PC-3 (cell line): ENCODE measurements at places on chromosomes 12 and 14.

- DNase-seq = peak; percentile 56
Measured at GRCh38 chr12:48882315-48882687, 16.6 kb upstream of the RND1 start.

- no peak for DNase-seq
Measured at GRCh38 chr14:52397844-52398243, 83.7 kb downstream of the PTGER2 start.

GRCh38 chr14:54335569-54336155, 61.1 kb upstream of the CDKN3 start:
- peak; percentile 87 for DNase-seq

GRCh38 chr14:82854901-82855300, 1321.2 kb upstream of the SEL1L start:
- DNase-seq = no peak

GRCh38 chr14:104284636-104285507, 146.5 kb downstream of the KIF26A start:
- no peak for DNase-seq

GRCh38 chr14:55671641-55672040, 91.6 kb downstream of the KTN1 start:
- DNase-seq = no peak

GRCh38 chr14:62546862-62547474, 498.3 kb downstream of the KCNH5 start:
- no peak for DNase-seq

DNA sequence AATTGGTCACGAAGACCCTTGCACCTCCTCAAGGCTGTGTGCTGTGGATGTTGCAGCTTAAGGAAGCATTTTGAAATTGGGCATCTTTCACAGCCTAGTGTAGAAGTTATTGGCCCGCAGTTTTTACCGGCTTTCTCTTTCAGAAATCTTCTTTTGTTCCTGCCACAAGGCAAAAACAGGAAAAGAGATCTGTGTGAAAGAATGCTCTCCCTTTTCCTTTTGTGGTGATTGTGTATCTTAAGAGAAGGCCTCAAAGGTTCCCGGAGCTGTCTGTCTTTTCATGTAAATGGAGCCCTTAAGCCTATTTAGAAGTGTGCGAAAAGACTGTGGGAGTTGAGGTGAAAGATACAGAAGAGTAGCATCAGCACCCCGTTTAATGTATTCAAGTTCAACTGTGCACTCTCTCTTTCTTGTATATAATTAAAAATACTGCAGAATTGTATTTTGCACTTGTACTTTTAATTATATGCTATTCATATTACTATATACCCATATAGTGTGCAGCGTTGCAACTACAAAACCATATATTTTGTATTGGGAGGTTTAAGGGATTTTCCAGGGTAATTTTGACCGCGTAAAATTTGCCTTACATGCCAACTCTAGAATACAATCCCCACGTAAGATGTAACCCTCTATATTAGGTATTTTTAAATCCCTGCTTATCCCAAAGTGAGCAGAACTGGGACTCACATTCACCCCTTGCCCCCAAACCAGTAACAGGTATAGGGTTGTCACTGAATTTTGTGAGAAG, 441.7 kb downstream of the RAD51B start:
- DNase-seq = no peak

- peak; percentile 35 for DNase-seq
Measured at GRCh38 chr12:52250048-52250990, 17.3 kb downstream of the KRT7 start.

GRCh38 chr12:76701690-76702089, 62.2 kb upstream of the ZDHHC17 start:
- DNase-seq = no peak

DNA sequence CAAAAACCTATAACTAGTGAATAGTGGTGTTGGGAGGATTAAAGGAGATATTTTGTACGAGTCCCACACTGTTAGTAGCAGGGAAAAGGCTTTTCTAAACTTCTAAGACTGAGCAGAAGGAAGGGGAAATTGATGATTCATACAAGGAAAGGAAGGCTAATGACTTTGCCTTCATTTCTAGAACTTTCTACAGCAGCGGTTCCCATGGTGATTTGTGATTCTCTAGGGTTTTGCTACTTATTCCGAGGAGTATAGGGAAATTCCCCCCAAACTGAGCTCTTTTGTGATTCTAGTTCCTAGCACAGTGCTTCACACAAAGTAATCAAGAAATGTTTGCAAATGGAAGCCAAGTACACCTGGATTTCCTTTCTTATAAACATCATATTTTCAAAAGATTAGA, 23.8 kb upstream of the PWP1 start:
- DNase-seq = no peak

- DNase-seq = no peak
Measured at GRCh38 chr14:99212646-99213045, 59.4 kb downstream of the BCL11B start.

DNA sequence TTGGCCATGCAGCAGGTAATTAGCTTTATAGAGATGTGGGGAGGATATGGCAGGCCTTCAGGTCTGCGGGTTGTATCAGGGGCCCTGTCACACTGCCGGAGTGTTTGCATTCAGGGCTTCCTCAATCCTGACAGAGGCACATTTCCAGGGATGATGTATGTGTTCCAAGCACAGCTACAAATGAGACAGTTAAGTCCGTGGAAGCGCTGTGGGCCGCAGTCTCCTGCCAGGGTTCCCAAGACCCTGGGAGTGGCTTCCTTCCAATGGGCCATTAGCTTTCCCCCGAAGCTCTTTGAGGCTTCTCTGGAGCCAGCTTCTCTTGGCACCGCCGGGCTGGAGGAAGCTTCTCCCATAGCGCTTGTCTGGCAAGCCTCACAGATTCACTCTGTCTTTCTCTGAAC, 1524.7 kb upstream of the TMEM132C start:
- DNase-seq = no peak

GRCh38 chr12:91846466-91847055, 299.1 kb downstream of the BTG1 start:
- DNase-seq = no peak

DNA sequence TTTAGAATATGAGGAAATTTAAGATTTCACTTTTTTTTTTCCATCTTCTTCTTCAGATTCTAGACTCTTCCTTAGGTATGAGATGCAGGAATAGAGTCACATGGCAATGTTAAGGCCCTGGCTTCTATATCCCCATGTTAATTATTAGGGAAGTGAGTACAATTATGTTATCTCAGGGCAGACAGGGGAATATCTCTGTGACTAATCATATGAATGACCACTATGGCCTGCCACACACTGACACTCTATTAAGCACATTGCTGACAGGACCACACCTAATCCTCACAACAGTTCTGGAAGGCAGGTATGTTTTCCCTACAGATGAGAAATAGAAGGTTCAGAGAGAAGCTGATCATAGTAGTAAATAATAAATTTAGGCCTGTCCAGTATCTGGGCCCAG, 69.4 kb upstream of the PTPRQ start:
- no peak for DNase-seq

- no peak for DNase-seq
Measured at GRCh38 chr12:81300454-81300853, 222.6 kb downstream of the ACSS3 start.

DNA sequence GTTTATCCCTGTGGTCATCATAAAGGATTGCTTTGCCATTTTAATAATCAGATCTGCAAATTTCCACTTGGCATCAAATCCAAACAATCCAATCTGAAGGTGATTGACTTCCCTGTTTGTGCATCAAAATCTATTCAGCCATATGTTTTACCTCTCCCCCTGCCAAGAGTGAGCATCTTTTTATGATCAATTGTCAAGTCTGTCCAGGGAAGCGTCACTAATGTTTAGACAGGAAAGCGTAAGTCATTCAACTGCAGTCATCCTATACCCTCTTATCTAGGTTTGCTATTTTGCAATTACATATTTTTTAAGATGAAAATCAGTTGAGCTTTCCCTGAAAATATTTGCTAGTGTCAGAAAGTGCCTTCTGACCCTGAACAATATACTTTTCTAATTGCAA, 1224.1 kb upstream of the SEL1L start:
- DNase-seq = no peak

DNA sequence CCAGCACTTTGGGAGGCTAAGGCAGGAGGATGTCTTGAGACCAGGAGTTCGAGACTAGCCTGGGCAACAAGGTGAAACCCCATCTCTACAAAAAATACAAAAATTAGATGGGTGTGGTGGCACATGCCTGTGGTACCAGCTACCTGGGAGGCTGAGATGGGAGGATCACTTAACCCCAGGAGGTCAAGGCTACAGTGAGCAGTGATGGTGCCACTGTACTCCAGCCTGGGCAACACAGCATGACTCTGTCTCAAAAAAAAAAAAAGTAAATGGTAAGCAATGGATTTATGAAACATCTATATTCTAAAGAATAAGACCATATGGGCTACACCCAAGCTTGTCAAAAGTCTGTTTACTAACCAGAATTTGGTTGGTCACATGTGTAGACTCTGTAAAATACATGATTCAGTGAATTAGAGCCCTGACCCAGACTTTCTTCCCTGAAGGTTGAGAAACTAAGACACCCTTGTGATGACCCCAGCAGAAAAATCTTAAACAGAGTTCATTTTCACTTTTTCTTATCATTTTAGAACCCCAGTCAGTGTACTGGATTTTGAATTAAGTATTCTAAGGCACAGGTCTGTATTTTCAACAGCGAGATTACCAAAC, 12.1 kb downstream of the FGD6 start:
- no peak for DNase-seq

GRCh38 chr14:25431211-25432076, 381.5 kb upstream of the STXBP6 start:
- peak; percentile 23 for DNase-seq

DNA sequence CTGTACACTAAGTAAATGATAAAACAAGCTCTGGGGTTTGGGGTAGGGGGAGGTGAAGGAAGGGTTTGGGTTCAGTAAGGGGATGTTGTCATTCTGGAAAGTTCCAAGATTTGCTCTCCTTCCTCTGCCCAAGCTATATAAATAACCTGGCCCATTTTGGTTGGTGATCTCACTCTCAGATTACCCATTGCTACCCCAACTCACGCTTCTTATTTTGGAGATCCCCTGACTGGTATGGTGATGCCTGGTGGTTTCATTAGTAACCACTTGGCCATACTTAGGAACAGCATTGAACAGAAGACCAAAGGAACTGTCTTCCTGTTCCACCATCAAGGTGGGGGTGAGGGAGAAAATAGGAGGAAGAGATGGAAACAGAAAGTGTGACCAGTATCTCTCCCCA, 259.6 kb upstream of the TBX3 start:
- DNase-seq = no peak

DNA sequence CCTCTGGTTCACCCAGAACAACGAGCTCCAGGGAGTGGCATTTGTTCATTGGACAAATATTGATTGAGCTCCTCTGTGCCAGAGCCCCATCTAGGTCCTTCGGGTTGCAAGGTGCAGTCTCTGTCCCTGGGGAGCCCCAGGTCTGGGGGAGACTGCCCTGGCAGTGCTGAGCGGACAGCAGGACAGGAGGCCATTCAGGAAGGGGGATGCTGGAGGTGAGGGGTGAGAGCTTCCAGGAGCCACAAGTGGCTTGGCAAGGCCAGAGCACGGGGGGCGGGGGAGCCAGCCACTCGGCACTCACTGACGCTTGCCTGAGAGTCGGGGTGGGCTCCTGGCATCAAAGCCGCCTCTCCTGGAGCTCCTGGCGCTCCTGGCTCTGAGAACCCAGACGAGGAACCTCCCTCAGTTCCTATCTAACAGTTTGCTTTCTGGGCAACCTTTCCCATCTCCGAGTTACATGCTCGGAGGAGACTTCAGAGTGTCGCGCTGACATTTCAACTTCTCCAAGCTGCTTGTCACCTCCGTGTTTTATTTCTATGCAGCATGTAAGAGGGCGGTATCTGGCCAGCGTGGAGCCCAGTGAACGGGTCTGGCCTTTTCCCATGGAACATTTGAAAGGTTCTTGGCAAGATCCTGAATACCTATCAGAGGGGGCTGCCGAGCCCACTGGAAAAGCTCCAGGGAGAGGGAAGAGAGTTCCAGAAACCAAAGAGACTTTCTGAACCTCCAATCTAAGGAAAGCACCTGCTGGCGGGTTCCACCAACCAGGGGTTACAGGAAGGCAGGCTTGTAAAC, 62.0 kb upstream of the BCL11B start:
- DNase-seq = no peak

- DNase-seq = no peak
Measured at GRCh38 chr12:15933751-15934150, 22.6 kb downstream of the DERA start.

DNA sequence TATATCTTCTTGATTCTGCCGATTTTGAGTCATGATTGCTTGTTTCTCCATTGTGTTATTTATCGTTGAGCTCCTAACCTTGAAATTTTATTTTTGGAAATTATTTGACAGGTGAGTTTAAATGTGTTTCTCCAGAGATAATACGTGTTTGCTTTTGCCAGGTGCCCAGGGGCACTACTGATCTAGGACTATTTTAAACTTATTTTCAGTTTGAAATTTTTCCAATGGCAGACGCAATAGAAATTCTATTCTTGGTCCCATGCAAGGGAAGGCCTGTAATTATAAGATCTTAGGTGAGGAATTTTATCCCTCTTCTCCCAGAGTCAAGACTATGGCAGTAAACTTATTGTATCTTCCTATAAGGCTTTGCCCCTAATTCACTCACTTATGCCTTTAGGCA, 252.8 kb downstream of the AEBP2 start:
- no peak for DNase-seq

- DNase-seq = no peak
Measured at GRCh38 chr12:101257357-101257756, 22.5 kb upstream of the UTP20 start.

DNA sequence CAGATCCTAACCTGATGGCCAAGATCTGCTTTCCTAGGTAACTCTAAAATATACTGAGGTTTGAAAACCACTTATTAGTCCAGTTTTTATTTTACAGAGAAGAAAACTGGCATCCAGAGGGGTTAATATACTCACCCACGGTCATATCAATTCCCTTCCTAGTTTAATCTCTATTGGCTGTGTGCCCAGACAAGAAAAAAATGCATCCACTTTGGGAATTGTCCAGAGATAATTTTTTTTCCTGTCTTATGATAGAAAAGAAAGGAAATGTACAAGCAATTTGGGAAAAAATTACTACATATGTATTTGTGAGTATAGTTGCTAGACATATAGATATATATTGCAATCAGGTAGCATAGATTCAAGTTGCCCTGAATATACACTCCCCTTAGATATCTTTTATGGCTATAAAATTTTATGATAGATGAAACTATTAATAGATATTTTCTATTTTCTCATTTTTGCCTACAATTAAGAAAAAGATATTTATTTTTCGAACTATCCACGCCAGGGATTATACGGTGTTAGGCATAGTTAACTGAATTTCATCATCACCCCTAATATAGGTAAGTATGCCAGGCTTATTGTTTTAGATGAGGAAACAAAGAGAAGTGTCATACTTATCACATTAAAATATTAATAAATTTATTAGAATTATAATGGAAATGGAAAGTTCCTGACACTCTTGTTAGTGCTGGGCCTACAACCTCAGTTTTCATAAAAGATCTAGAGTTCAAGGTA, 100.5 kb upstream of the SLC38A2 start:
- DNase-seq = peak; percentile 68

- no peak for DNase-seq
Measured at GRCh38 chr12:3869865-3870264, 3.3 kb downstream of the PARP11 start.

GRCh38 chr14:80944861-80945617, 3.5 kb upstream of the CEP128 start:
- no peak for DNase-seq
